CD4-positive, alpha-beta T cell treated with Interleukin-15 for 4 hours (primary cell): ENCODE measurements at places on chromosomes 2 and 18.

DNA sequence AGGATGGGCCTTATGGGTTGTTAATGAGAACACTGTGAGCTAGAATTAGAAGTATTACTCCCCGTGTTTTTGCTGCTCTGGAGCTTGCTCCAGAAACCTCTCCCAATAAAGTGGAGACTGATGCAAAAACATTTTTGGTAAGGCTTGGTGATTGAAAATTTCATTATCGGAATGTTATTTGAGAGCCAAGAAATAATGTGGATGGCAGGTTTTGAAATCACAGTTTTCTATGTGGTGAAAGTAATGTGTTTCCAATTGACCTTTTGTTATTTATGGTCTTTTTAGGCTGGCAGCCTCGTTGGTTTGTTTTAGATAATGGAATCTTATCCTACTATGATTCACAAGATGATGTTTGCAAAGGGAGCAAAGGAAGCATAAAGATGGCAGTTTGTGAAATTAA is 5.1 kb downstream of the PLEKHA3 start:
- DNase-seq: no peak

GRCh38 chr18:24631243-24632025 is 171.0 kb downstream of the HRH4 start:
- no peak for DNase-seq

DNA sequence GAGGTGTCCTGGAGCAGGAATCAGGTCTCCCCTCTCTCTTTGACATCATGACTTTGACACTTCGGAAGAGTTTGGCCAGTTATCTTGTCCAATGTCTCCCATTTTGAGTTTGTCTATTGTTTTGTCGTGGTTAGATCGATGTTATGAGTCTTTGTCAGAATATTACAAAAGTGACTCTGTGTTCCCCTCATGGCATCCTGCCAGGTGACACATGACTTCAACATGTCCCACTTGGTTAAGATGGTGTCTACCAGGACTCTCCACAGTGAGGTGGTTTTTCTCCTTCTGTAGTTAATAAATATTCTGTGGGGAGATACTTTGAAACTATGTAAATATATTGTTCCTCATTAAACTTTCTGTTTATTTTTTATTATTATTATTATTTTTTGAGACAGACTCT is 76.6 kb upstream of the BZW1 start:
- no peak for DNase-seq

- no peak for DNase-seq
These were observed 5.1 kb upstream of the HNMT start for GRCh38 chr2:137959166-137959565.

GRCh38 chr2:229634601-229635370 is 79.6 kb downstream of the DNER start:
- DNase-seq: no peak

DNA sequence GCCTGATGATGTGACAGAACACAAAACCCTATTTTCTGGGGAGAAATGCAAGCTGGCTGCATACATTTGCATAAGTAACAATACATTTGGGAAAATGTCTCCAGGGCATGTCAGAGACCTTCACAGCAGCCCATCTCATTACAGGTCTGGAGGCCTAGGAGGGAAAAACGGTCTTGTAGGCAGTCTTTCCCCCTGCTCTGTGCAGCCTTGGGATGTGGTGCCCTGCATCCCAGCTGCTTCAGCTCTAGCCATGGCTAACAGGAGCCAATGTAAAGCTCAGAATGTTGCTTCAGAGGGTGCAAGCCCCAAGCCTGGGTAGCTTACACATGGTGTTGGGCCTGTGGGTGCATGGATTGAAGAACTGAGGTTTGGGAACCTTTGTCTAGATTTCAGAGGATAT is 133.0 kb downstream of the CCDC178 start:
- no peak for DNase-seq

GRCh38 chr2:238060096-238060541 is 682 bp upstream of the SCLY start:
- no peak for DNase-seq

DNA sequence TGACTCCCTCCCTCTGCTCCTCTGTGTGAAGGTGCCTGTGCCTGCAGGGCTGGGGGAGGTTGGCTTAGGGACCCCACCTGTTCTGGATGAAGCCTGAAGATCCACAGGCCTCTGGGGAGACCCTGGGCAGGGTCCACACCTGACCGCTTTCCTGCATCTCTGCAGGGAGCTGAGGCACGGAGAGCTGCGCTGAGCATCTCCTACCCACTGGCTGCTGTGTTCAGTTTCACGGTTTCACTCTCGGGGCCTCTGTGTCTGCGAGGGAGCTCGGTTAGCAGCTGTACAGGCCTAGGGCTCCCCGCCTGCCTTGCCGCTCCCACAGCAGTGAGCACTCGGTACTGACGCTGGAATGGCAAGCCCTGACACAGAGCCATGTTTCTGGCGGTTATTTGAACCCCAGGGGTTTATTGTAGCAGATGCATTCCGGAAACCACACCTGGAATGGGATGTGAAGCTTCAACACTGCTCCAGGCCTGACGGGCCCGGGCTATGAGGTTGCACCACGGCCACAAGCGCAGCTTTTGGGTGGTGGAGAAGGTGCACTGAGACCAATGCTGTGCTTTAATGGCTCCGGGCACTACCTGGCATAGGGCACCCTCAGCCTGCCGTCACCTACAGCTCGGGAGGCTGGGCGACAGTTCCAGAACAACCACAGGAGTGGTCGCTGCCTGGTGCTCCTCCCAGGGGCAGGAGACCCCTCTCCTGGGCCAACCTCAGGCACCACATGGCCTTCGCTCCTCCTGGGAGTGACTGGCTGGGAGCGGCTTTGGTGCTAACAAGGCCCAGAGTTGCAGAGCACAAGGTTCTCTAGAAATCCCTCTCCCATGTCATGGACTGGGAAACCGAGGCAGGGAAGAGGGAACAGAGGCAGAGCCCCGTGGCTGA is 257.9 kb downstream of the NDUFA10 start:
- DNase-seq: no peak
